ENCODE measurements at places on chromosomes 3 and 15.

- DNase-seq, result no peak
Measured at GRCh38 chr3:120435621-120436020, 15.2 kb downstream of the FSTL1 start.

- no peak for DNase-seq
Measured at GRCh38 chr3:144763878-144764454, 792.3 kb downstream of the DIPK2A start.

DNA sequence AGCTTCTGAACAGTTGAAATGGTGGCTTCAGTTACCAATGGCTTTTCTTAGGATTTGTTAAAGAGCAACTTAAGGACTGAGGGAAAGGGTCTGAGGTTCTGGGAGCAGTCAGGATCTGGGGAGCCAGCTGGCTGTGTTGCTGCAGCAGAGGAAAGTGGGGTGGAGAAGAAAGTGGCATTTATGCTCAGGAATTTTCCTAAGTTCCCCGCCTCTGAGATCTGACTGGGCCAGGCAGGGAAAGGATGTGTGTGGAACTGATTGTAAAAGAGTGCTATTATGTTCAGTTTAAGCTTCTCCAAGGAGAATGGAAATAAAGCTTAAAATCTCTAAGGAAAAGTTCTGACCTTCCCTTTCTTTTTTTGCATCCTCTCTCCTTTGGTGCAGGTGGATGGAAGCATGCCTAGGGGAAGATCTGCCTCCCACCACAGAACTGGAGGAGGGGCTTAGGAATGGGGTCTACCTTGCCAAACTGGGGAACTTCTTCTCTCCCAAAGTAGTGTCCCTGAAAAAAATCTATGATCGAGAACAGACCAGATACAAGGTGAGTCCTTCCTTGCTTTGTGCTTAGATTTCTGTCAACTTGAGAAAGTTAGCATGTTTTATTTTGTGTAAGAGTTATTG is 37.8 kb downstream of the IQGAP1 start:
- DNase-seq, result no peak

GRCh38 chr15:75140080-75140879 is 61.4 kb upstream of the C15orf39 start:
- no peak for DNase-seq

DNA sequence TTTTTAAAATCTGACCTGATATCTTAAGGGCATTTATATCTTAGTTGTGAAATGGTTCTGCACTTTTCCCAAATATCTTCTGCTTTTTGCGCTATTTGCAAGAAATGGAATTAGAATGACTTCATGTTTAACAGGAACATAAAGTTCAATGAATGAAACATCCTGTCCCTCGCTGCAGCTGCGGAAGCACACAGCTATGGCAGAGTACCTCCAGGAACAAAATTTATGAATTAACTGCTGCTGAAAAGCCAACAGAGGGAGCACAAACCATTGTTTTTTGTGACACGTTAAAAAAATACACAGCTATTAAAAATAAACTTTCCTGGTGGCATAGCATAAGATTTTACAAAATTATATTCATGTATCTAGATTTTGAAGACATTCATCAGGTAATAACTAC is 404.4 kb upstream of the MDFIC2 start:
- DNase-seq, result no peak
